ENCODE measurements at places on chromosomes 13 and 19. TPM values are rescaled to one million over a fixed set of nuclear protein-coding genes. Genes with fewer than 3 reads are reported as not detected.

DNA sequence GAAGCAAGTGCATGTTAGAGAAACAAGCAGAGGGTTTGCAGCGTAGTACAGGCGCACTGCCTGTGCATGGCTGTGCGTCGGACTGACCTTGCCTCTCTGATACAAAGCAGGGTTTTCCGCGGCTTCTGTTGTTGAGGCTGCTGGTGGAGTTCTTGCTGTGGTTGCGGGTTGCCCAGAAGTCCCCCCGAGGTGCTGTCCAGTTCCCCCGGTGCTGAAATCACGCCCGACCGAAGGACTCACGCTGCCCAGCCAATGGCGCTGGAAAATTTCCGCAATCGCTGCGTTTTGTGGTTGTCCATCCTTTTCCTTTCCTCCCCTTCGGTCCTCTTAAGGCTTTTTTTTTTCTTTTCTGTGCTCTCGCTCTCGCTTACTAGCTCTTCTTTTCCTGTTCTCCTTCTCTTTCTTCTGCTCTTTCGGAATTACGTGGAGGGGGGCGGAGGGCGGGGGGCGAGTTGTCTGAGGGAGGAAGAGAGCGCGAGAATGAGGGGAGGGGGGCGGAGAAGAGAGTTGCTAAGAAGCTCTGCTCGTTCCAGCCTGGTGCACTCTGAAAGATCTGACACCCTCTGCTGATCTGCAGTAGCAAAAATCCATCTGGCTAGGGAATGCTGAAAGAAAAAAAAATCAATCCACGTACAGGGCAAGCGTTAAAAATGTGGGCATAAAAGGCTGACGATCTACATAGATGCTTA lies at the start of gene SLITRK1:
Gene SLITRK1, minus strand, starts transcription at position 558 of the 689 bp plus-strand sequence. CDS start 967 bp downstream, outside the sequence.
- peak; percentile 97 for DNase-seq

DNA sequence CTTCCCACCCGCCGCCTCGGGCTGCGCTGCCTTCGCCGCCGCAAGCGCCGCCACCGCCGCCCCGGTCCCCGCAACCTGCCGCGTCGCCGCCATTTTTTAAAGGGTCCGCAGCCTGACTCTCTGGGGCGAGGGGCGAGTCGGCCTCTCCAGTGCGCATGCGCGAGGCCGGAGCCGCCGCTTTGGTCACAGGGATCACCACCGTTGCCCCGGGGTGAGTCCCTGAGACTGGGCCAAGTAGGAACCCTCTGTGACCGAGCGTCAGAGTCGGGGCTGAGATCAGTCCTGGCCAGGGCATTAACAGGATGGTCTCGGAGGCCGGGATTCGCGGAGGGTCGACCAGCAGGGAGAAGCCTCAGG lies 42.6 kb downstream of the ZNF146 start:
- no peak for DNase-seq

GRCh38 chr19:18428787-18429674 lies 8.9 kb downstream of the ISYNA1 start:
- DNase-seq, result peak; percentile 97

DNA sequence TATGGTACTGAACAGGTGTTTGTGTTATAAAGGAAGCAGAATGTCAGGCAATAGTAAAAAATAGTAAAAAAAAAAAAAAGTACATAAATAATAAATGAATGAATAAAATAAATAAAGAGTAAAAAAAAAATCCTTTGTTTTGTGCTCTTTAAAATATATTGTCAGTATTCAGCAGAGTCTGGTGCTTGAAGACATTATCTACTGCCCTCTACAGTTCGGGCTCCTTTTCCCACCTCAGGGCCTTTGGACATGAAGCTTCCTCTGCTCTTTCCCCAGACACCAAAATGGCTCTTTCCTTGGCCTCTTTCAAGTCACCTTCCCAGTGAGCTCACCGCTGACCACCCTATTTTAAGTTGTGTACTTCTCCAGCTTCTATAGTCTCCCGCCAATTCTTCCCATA lies 137.5 kb downstream of the TNFRSF19 start:
- DNase-seq, result no peak

GRCh38 chr19:35409191-35409590 lies 38.3 kb downstream of the GPR42 start:
- DNase-seq, result no peak

- DNase-seq, result no peak
Observed at GRCh38 chr19:40641281-40641680, 40.1 kb downstream of the LTBP4 start.

DNA sequence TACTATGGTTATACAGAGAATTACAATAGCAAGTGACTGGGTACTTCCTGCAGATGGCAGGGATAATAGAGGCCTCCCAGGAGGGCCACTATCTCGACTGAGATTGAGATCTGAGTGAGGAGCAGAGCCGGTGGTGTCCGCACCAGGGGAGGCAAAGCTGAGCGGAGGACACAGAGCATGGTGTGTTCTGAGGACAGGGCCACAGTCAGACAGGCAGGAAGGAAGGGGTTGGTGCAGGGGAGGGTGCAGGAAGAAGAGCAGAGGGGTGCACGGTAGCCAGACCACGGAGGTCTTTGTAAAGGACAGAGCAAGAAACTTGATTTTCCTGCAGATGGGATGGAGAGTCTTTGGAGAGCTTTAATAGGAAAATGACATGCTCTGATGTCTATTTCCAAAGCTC lies 152.4 kb downstream of the SHISA2 start:
- DNase-seq, result no peak

GRCh38 chr13:113914333-113915011 lies 50.6 kb upstream of the GAS6 start:
- DNase-seq, result peak; percentile 36

Gene MAMSTR
- total RNA-seq, result 1.9 TPM
